Uterus (tissue), 4 donors: ENCODE measurements at places on chromosomes 5 and 9.

GRCh38 chr5:121993191-121993590 is 31.4 kb downstream of the SRFBP1 start:
- no peak for DNase-seq

GRCh38 chr5:83608122-83608521 is 112.5 kb downstream of the HAPLN1 start:
- no peak for DNase-seq

GRCh38 chr5:421287-421880 is 21.6 kb upstream of the EXOC3 start:
- DNase-seq: no peak

DNA sequence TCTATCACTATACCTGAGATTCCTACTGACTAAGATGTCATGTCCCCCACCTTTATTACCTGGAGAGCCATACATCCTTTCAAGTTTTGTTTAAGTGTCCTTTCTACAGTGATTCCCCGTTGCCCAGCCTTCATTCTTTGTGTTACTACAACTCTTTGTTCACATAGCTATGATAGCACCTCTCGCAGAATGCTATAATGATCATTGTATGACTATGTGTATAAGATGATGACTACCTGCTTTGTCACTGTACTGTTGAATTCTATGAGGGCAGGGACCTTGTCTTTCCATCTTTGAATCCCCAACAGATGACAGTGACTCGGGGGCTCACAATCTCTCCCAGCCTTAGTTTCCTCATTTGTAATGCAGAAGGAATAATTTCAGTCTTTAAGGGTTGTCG is 361.2 kb downstream of the NPR3 start:
- no peak for DNase-seq

DNA sequence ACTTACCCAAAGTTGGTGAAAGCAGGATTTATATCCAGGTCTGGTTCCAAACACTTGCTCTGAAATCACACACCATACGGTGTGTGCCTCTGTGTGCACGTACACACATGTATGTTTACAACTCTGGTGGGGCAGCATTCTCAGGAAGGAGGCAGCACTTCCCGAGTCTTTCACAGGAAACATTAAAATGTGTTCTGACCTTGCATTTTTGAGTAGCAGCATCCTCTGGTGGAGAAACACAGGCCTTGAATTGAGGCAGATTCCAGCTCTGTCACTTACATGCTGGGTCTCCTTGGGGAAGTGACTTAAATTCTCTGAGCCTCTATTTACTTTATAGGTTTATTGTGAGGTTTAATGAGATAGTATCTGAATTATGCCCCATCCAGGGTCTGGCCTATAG is 126.4 kb downstream of the RGS3 start:
- no peak for DNase-seq

DNA sequence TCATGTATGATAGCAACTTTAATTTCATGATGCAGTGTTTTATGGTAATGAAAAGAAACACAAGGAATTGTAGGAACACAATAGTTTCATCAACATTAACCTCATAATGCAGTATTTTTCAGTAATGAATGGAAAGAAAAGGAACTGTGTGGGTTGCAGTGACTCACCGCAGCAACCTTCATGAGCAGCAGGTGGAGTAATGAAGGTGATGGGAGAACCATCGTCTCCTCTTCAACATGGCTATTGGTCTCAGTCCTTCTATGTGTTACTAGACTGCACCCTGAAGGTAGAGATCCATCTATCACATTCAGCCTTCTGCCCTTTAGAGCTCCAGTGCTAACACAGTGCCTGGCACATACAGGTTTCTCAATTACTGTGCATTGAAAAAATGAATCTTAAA is 58.0 kb downstream of the TMEM215 start:
- no peak for DNase-seq

DNA sequence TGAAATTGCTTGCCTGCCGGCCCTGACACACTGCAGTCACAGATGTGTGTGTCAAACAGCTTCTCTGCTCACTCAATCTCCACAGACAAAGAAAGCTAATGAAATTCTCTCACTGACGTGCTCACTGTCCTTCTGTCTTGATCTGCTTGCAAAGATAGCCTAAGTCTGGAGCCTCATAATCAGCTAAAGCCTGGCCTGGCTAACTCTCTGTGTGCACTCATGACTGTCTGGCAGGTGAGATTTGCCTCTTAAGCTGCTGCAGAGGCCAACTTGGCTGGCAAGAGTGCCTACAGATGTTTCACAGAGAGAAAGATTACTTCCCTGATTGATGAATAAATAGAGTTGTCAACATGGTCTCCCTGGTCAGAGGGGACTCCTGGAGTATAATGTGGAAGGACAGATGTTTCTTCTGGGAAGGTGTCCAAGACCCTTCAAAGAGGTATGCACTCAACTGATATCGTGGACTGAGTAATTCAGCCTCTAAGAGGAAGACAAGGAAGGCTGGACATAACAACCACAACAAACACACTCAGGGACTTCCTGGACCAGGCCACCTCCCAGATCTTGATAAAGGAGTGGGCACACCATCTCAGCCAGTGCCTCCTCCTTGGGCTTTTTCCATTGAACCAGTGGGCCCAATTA is 362.0 kb downstream of the SPOCK1 start:
- DNase-seq: no peak

- no peak for DNase-seq
Measured at GRCh38 chr9:89154651-89155336, 23.8 kb downstream of the SHC3 start.

DNA sequence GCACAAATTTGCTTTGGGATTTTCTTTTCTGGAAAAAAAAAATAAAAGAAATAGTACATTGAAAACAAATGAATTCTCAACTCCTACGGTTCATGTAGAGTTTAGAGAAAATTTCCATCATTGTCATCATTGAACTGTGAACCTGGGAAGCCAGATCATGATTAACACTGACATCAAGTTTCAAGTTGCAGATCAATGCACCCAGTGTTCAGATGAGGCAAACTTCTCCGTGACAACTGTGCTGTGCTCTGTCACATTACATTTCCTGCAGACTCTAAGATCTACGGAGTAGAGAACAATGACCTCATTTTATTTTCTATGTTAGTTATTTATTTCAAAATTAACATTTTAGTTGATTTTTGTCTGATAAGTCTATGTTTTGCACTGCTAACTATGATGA is 99.7 kb downstream of the MAP1B start:
- no peak for DNase-seq

GRCh38 chr5:168746893-168747640 is 167.9 kb upstream of the PANK3 start:
- no peak for DNase-seq

DNA sequence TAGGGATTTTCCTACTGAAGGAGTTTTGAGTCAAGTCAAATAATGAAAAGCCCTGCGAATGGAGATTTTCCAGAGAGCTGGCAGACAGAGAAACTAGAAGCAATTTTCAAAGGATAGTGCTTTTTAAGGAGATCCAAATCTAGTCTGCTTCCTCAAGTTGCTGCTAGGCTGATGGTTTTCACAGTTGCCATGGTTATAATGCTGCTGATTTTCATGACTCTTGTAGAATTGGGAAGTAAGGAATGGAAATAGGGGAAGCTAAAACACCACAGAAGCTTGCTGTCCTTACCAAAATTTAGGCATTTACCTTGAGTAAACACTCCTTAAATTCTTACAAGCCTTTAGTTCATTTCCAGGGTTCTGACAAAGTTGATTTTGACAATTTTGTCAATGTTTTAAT is 30.1 kb upstream of the HAPLN1 start:
- no peak for DNase-seq

- DNase-seq: no peak
Measured at GRCh38 chr5:67619235-67619634, 422.6 kb upstream of the CD180 start.

- DNase-seq: no peak
Measured at GRCh38 chr5:105453216-105453807, 1890.7 kb upstream of the NUDT12 start.

DNA sequence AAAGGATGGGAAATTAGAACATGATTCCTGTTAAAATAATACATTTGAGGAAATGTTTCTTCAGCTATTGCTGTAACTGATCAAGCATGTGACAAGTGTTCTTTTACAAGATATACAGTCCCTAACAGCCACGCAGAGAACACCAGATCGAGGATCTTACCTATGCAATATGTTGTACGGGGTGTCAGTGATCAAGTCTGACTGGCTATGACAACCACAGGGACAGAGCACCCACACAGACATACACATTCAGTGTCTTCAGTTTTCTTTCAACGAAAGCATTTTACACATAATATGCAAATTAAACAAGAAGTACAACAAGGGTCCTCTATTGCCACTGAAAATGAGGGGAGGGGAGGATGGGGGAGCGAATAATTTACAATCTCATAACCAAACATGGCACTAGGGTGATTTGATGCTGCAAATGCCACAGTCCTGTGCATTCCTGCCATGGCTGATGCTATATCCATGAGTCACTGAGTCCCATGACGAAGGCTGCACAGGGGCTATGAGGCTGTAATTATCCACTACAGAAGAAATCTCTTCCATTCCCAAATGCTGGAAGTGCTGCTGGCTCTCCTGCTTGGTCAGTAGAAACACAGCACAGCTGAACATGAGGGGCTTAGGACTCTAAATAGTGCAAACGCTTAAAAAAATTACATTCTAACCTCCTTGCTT is 118.2 kb downstream of the KLHL3 start:
- DNase-seq: no peak

- DNase-seq: no peak
Measured at GRCh38 chr5:92518318-92518904, 1062.6 kb downstream of the NR2F1-AS1 start.

- no peak for DNase-seq
Measured at GRCh38 chr9:21688108-21689102, 114.0 kb upstream of the MTAP start.

GRCh38 chr5:39108987-39109386 is 34.8 kb upstream of the RICTOR start:
- DNase-seq: no peak

DNA sequence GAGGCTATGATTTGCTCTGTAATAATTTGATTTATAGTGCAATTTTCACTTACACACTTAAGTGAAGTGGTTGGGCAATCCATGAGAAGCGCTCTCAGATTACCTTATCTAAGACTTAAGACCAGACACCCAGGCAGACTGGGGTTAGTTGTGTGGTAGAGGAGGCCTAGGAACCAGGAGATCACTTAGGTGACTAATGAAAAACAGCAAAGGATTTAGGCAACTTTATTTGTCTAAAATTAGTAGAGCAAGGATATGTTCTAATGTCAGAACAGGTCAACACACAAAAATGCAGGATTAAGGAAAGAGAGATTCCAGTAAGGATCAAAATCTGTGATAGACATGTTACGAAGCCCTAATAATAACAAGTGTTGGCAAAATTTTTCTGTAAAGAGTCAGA is 913.8 kb downstream of the TLE1 start:
- DNase-seq: no peak
